COLO829 (cell line): ENCODE measurements at places on chromosomes 13 and 19.

- DNase-seq, result no peak
Observed at GRCh38 chr13:48852911-48853727, 122.6 kb upstream of the FNDC3A start.

GRCh38 chr13:106922384-106922783 is 354.4 kb upstream of the ARGLU1 start:
- DNase-seq, result no peak

DNA sequence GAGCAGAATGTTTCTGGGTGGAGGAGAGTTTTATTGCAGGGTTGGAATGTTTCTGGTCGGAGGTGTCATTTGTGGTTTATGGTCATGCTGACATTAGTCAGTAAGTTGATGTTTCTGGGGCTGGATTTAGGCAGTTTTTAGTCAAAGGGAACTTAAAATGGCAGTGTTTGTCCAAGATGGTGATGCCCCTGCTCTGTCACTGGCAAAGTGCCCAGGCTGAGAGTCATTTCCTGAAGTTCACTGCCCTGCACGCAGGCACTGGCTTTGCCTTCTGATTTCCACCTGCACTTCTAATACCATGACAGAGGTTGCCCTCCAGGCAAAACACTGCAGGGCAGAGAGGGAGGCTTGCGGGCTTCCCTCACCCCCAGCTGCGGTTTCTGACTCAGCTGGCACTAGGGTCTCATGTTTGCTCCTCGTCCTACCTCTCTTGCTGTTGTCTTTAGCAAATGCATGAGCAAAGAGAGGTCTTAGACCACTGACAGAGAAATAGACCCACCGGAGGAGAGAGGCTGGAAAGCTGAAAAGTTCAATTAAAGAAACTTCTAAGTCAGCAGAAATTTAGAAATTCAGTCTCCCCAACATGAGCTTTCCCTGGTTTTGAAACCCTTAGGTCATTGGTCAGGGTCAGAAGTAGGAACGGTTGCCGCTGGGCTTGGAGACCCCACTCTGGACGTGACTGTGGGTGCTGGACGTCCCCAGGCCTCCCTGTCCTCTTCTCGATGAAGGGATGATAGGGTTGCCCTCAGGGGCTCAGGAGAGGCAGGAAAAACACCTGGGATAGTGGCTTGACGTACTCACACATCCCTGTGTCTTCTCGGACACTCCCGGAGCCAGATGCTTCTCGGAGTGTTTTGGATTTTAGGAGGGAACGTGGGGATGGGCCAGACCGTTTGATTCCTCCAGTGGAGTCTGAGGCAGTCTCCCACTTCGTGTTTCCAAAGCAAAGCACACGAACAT is 26.3 kb downstream of the TMEM255B start:
- peak; percentile 75 for DNase-seq

DNA sequence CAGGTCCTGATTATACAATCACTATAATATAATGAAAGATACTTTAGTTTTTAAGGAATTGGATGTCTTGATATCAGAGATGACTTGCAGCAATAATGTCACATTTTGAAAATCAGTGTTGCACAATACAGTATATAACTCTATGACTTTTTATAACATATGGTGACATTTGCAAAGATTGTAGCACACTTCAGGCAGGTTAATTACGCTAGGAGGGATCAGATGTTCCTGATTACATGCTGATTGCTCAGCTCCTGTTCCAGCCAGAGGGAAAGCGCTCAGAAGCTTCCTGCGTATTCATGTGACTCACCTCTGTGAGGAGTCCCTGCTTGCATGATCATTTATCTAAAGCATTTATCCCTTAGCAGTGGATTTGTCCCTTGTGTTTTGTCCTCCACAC is 265.6 kb downstream of the GPC5 start:
- no peak for DNase-seq

GRCh38 chr13:48636550-48636949 is 17.2 kb upstream of the CYSLTR2 start:
- DNase-seq, result no peak

GRCh38 chr13:36461506-36461905 is 29.2 kb downstream of the CCNA1 start:
- no peak for DNase-seq

- no peak for DNase-seq
Observed at GRCh38 chr13:59374691-59375090, 789.0 kb downstream of the DIAPH3 start.

GRCh38 chr19:10764340-10764894 is 46.5 kb downstream of the DNM2 start:
- DNase-seq, result no peak
